ENCODE measurements at places on chromosomes 12 and 14. TPM values are rescaled to one million over a fixed set of nuclear protein-coding genes. Genes with fewer than 3 reads are reported as not detected.

NPFF gene
- total RNA-seq = not detected

SLC4A8 gene
- 0.52 TPM for total RNA-seq

OTUB2 gene
- total RNA-seq = 1.0 TPM

FIGNL2 gene
- total RNA-seq = 1.0 TPM

CACNA2D4 gene
- 0.52 TPM for total RNA-seq

RTN1 gene
- total RNA-seq = 2.6 TPM

TAMALIN gene
- total RNA-seq = 9.4 TPM

KRT83 gene
- total RNA-seq = not detected

TMCC3 gene
- total RNA-seq = 16.7 TPM

FAM186B gene
- total RNA-seq = not detected

ASCL1 gene
- total RNA-seq = not detected

SALL2 gene
- total RNA-seq = 5.2 TPM

OAS1 gene
- total RNA-seq = 8.9 TPM

KLRC2 gene
- total RNA-seq = 1.0 TPM

SAMD15 gene
- total RNA-seq = not detected

PROX2 gene
- total RNA-seq = not detected

RHOJ gene
- 7.3 TPM for total RNA-seq

KLRD1 gene
- total RNA-seq = 0.52 TPM

SLC38A4 gene
- total RNA-seq = 4.7 TPM

FAM90A1 gene
- total RNA-seq = 0.52 TPM

MMP14 gene
- 96.0 TPM for total RNA-seq

HOXC12 gene
- not detected for total RNA-seq

ACOT6 gene
- total RNA-seq = not detected

SMIM41 gene
- not detected for total RNA-seq

FBLN5 gene
- 24.5 TPM for total RNA-seq

ZNF385A gene
- total RNA-seq = 3.7 TPM

DYRK2 gene
- total RNA-seq = 47.0 TPM

KRT3 gene
- not detected for total RNA-seq

NGB gene
- total RNA-seq = not detected

TMPRSS12 gene
- total RNA-seq = not detected

NOVA1 gene
- total RNA-seq = 12.5 TPM

LAG3 gene
- not detected for total RNA-seq

OTOGL gene
- total RNA-seq = 0.52 TPM

PIANP gene
- total RNA-seq = under 0.01 TPM

OR6C2 gene
- not detected for total RNA-seq

GALNT6 gene
- 1.6 TPM for total RNA-seq

GOLGA5 gene
- 26.6 TPM for total RNA-seq

ART4 gene
- not detected for total RNA-seq

AQP5 gene
- 1.0 TPM for total RNA-seq

CCDC85C gene
- total RNA-seq = 1.6 TPM

MMP19 gene
- total RNA-seq = 2.6 TPM

DDN gene
- total RNA-seq = 18.8 TPM

GDF3 gene
- 1.0 TPM for total RNA-seq

PGF gene
- total RNA-seq = 8.9 TPM

RABGGTA gene
- total RNA-seq = 11.5 TPM

CFAP251 gene
- total RNA-seq = 2.6 TPM

RERG gene
- total RNA-seq = 4.7 TPM

NEUROD4 gene
- not detected for total RNA-seq

ZC2HC1C gene
- total RNA-seq = under 0.01 TPM

PAPLN gene
- 1.6 TPM for total RNA-seq

All from skeletal muscle tissue (tissue), 5 donors.